ENCODE measurements at places on chromosomes 13 and 19.

DNA sequence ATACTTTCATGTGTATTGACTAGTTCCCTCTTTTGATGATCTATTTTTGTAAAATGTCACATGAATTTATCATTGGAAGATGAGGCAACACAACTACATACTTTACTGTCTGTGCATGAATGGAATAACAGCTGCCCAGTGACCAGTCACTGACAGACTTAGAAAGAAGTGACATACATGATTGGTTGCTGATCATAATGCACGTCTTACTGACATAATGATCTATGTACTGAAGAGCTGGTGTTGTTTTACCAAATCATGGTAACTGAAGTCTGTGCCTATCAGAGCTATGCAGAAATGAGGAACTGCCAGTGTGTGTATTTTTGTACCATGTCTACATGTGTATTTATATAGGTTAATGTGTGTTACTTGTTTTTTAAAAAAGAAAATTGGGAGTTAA lies 26.5 kb downstream of the GPR18 start:
- no peak for DNase-seq

GRCh38 chr19:41753159-41753558 lies 2.2 kb upstream of the CEACAM6 start:
- DNase-seq: peak; percentile 75

- no peak for DNase-seq
These were observed 148.7 kb upstream of the RNF113B start for GRCh38 chr13:98325724-98326123.

GRCh38 chr19:14562660-14563589 lies 8.9 kb downstream of the NDUFB7 start:
- no peak for DNase-seq

DNA sequence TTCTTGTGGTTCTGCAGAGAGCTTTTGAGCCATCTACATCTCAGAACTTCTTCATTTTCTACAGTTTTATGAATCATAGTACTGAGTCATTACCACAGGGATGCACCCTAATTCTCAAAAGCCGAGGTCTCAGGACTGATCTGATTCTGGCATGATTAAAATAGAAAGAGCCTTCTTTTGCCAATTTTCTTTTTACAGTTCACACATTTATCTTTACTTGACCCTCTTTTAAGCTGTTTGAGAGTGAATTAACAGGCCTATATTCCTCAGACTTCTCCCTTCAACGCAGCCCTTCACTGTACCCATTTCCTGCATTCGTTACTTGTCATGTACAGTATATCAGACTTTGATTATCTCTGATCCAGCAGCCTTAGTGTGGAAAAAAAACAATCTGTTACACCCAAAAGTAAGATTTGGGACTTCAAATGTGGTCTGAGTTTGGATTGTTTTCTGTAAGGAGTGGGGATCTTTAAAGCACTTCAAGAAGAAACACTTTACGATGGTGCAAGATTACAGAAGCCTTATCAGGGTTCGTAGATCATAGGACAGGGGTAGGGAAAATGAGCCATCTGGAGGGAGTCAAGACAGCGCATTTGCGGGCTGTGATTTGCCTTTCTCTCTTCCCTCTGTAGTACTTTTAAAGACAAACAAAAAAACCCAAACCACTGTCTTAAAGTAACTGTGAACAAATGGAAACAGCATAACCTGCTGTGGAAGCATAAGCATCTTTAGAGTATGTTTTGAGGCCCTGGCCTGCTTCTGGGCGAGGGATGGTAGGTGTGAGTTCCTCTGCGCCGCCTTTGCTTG lies 15.3 kb upstream of the GPR183 start:
- DNase-seq: peak; percentile 28

DNA sequence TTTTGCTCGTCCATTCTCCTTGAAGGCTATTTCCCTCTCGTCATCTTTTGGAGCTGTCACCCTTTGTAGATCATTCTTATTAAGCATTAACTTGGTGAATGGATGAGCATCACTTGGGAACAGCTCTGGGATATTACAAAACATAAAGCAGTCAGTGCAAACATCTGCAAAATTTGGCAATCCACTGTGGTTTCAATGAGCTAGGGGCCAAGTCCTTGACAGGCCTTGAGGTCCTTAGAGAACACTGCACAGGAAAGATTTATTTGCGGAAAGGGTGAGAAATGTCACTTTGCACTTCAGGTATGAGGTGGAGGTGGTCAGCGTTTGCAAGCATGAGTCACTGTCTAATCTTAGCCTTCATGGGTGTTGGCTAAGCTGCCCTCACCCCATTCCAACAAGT lies 239.7 kb upstream of the MAB21L1 start:
- no peak for DNase-seq

GRCh38 chr13:38969187-38969586 lies 21.4 kb downstream of the STOML3 start:
- DNase-seq: no peak

- DNase-seq: no peak
These were observed 33.7 kb upstream of the C13orf46 start for GRCh38 chr13:114007566-114007965.

DNA sequence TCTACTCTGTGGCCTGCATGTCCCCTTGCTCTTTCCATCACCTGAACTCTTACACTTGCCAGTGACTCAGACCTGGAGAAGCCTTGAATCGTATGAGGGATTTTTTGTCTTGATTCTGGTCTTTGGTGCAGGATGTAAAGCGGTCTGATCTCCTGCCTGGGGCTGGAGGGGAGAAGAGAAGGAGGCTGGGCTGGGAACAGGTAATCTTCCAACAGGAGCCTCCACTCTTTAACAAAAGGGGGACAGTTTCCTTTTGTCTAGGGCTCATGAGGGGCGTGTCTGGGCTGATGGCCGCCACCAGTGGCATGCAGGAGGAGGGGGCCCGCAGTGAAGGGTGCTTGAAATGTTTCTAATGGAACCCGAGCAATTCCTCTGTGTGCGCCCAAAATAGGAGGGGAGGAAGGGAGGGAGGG lies 24.7 kb downstream of the NFIX start:
- no peak for DNase-seq

- DNase-seq: no peak
These were observed 25.6 kb downstream of the RUBCNL start for GRCh38 chr13:46361276-46361934.

- no peak for DNase-seq
These were observed 6.5 kb downstream of the ZNF426 start for GRCh38 chr19:9531933-9532332.

- no peak for DNase-seq
These were observed 374.4 kb downstream of the SPRY2 start for GRCh38 chr13:79966493-79966895.

DNA sequence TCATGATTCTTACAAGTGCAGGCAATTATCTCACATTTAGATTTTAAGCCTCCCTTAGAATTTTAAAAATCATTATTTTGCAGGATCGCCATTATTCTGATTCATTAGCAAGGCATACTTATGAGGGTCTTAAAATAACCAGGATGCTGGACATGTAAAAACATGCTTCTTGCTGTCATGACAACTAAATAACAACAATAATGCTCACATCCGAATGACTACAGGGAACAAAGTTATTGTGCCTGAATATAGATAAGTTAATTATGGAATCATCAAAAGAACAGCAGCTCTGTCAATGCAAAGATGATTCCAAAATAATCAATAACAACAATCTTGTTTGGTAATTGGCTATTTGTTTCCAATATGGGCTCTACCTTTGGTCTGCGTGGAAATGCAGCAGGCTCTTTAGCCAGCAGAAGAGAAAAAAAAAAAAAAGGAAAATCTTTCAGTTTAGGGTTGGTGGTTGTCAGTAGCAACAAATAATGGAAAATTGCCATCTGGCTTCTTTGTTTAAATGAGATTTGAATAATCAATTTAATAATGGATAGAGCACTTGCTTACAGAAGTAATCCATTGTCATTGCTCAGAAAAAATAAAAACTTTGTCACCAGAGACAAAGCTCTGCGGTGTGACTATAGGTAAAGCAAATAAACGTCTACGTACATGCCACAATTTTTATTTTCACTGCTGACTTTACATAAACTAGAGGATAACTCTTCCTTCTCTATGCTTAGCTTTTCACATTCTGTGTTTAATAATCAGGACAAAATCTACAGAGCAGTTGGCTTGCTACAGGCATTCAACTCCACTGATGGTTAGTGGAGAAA lies 468.9 kb upstream of the TSHZ3 start:
- DNase-seq: no peak

DNA sequence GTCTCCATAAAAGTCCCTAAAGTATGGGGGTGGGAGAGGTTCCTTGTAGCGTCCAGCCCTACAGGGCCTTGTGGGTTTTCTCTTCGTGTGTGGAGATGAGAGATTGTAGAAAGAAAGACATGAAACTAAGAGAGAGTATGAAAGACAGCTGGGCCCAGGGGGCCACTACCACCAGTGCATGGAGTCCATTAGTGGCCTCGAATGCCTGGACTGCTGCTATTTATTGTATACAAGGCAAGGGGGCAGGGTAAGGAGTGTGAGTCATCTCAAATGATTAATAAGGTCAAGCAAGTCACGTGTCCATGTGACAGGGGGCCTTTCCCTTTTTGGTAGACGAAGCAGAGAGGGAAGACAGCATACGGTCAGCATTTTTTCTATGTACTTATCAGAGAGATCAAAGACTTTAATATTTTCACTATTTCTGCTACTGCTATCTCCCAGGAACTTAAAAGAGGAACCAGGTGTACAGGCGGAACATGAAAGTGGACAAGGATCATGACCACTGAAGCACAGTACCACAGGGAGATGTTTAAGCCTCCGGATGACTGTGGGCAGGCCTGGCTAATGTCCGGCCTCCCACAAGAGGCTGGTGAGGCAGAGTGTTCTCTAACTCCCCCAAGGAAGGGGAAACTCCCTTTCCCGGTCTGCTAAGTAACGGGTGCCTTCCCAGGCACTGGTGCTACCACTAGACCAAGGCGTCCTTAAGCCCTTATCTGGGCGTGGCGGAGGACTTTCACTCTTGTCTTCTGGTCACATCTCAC lies 25.5 kb downstream of the FGF21 start:
- DNase-seq: no peak

DNA sequence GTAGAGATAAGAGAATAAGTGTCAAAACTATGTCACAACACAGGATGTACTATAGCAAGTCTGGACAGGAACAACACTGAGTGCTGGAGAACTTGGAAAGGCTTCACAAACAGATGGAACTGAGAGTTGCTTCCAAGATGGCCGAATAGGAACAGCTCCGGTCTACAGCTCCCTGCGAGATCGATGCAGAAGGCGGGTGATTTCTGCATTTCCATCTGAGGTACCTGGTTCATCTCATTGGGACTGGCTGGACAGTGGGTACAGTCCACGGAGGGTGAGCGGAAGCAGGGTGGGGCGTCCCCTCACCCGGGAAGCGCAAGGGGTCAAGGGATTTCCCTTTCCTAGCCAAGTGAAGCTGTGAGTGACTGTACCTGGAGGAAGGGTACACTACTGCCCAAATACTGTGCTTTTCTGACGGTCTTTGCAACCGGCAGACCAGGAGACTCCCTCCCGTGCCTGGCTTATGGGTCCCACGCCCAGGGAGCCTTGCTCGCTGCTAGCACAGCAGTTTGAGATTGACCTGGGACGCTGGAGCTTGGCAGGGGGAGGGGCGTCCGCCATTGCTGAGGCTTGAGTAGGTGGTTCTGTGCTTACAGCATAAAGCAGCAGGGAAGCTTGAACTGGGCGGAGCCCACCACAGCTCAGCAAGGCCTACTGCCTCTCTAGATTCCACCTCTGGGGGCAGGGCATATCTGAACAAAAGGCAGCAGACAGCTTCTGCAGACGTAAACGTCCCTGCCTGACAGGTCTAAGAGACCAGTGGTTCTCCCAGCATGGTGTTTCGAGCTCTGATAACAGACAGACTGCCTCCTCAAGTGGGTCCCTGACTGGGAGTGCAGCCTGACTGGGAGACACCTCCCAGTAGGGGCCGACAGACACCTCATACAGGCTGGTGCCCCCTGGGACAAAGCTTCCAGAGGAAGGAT lies 46.0 kb downstream of the USP12 start:
- DNase-seq: no peak

DNA sequence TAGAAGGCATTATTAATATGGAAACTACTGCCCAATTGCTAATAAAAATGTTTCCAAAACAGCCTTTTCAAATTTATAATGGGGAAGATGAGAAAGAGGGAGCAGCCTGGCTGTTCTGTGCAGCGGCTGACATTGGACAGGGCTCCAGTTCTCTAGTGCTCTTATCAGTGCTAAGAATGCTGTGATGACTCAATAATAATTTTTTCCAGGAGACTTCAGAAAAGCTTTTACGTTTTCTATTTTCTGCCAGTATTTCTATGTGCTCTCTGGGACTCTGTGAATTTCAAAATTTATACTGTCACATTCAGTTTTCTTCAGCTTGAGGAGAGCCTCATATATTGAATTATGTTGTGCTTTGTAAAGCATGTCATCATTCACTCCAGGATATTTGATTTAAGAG lies 209.6 kb downstream of the VWA8 start:
- DNase-seq: no peak

GRCh38 chr13:68574053-68574452 lies 1343.9 kb upstream of the PCDH9 start:
- no peak for DNase-seq

- no peak for DNase-seq
These were observed 22.9 kb downstream of the ZNF114 start for GRCh38 chr19:48292798-48293197.

GRCh38 chr19:28425046-28425931 lies 787.7 kb downstream of the UQCRFS1 start:
- no peak for DNase-seq

GRCh38 chr13:43629691-43630480 lies 156.9 kb downstream of the ENOX1 start:
- no peak for DNase-seq

- no peak for DNase-seq
These were observed 108.3 kb downstream of the SACS start for GRCh38 chr13:23325191-23325590.

- peak; percentile 14 for DNase-seq
These were observed 34.4 kb upstream of the OXGR1 start for GRCh38 chr13:97028441-97029299.

DNA sequence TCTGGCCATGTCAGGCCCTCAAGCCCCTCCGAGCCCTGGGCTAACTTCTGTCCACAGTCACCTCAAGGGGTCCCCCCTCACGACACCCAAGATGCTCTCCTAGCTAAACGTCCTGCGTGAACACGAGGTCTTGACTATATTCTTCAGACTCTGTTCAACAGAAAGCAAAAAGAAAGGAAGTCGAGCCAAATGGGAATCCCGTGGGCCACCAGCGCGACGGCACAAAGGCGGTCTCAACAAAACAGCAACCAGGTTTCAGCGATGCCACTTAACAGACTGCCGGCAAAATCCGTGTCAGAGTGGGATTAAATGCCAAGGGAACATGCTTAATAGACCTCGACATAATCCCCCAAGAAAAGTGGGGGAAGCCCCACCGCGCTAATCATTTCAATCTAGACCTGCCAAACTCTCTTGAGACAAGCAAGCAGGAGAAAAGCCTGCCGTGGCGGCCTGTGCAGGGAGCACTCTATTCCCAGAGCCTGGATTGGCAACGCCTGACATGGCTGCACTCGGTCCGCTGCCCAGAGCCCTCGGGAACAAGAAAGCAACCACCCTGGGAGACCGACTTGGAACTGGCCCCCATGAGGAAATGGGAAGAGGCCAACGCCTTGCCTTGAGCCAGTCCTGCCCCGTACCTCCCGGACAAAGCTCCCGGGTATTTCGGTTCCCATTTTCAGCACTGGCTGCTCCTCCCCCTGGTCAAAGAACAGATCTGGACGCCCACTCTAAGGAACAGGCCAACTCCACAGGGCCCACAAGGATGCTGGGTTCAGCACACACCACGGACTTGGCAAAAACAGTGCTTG lies 16.0 kb downstream of the ZC3H4 start:
- DNase-seq: no peak
